Gastrocnemius medialis (tissue), 4 donors: ENCODE measurements at places on chromosomes 16 and 17.

DNA sequence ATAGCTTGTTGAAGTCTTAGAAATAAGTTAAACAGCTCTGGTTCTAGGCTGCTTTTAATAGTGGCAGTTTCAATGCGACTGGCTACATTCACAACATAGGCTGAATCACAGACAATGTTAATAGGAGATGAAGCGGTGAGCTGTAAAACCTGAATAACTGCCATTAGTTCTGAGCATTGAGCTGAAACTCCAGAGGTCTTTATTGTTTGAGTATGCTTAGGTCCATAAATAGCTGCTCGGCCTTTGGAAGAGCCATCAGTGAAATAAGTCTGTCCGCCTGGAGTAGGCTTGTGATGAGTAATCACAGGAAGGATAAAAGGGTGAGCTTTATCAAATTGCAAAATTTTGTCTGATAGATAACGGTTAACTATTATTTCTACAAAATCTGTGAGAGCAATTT, 9.4 kb upstream of the ZNF689 start:
- H3K36me3 ChIP-seq: no peaks in the 10 kb centered on the region
- H3K4me3 ChIP-seq: no peak overlapping the region
- H3K27ac ChIP-seq: peak overlapping the region; percentile 59
- no peak for DNase-seq

GRCh38 chr16:63289834-63290460, 1253.7 kb upstream of the CDH8 start:
- no peaks in the 10 kb centered on the region for H3K36me3 ChIP-seq
- no peaks in the 10 kb centered on the region for H3K27me3 ChIP-seq
- no peak overlapping the region for H3K27ac ChIP-seq
- no peak overlapping the region for H3K4me3 ChIP-seq
- no peak for DNase-seq
- H3K4me1 ChIP-seq: no peaks in the 10 kb centered on the region

DNA sequence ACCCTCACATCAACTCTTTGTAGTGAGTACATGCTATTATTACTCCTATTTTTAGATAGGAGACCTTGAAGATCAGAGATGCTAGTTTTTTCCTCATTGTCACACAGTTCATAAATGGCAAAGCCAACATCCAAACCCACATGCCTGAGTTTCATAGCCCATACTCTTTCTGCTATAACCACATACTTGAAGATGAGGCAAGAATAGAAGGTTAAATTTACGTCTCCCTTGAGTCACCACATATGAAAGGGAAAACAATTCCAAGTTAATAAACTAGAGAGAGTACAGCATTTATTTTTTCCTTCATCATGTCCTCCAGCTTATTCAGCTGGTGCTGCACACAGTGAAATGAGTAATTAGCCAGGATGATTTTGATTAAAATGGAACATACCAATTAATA, 23.7 kb downstream of the NUDT7 start:
- no peak overlapping the region for H3K27ac ChIP-seq
- H3K27me3 ChIP-seq: no peaks in the 10 kb centered on the region
- H3K4me3 ChIP-seq: no peak overlapping the region
- H3K36me3 ChIP-seq: no peaks in the 10 kb centered on the region

DNA sequence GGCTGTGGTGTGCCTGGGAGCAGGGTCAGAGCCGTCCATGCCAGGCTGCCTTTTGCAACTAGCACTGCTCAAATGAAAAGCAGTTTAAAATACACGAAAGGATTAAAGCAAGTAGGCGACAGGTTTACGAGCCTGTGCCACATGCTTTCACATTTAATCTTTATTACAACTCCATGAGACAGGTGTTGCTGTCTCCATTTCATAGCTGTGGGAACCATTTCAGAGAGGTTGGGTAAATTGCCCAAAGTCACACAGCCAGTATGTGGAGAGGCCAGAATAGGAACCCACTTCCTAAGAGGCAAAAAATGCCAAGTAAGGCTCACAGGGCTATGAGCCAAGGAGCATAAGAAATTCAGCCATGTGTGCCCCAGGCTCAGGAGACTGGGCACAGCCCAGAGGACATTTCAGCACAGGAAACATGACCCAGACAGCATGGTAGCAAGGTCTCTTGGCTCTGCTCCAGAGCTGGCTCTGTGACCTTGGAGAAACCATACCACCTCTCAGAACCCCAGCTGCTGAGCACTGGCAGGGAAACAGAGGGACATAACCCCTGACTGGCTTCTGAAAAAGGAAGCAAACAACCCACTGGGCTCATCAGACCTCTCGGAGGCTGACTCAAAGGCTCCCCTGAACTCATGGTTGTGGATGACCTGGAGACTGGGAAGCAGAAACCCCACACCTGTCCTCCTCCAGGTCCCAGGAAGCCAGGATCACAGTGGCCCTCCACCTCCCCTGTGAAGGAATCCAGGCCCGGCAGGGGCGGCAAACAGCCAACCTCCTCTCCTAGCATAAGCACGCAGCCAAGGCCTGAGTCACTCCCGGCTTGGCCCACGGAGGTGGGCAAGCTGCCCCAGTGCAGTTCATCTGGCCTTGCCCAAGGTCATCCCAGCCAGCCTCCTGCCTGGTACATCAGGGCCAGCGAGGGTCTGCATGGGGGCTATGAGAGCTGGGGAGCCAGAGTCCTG, 40.3 kb upstream of the MRPS23 start:
- H3K27me3 ChIP-seq: no peaks in the 10 kb centered on the region
- peaks cover 75% of the 10 kb centered on the region for H3K4me1 ChIP-seq
- DNase-seq: peak; percentile 98

GRCh38 chr16:15990902-15991301, 41.5 kb downstream of the ABCC1 start:
- H3K4me3 ChIP-seq: no peak overlapping the region
- H3K27ac ChIP-seq: no peak overlapping the region
- no peak for DNase-seq
- H3K36me3 ChIP-seq: no peaks in the 10 kb centered on the region
- no peaks in the 10 kb centered on the region for H3K27me3 ChIP-seq
- H3K4me1 ChIP-seq: peaks cover 51% of the 10 kb centered on the region

GRCh38 chr16:15686287-15686686, 36.2 kb downstream of the NDE1 start:
- no peak for DNase-seq
- H3K27ac ChIP-seq: no peak overlapping the region
- H3K4me1 ChIP-seq: peaks cover 8% of the 10 kb centered on the region
- H3K36me3 ChIP-seq: peaks cover 17% of the 10 kb centered on the region
- no peak overlapping the region for H3K4me3 ChIP-seq

DNA sequence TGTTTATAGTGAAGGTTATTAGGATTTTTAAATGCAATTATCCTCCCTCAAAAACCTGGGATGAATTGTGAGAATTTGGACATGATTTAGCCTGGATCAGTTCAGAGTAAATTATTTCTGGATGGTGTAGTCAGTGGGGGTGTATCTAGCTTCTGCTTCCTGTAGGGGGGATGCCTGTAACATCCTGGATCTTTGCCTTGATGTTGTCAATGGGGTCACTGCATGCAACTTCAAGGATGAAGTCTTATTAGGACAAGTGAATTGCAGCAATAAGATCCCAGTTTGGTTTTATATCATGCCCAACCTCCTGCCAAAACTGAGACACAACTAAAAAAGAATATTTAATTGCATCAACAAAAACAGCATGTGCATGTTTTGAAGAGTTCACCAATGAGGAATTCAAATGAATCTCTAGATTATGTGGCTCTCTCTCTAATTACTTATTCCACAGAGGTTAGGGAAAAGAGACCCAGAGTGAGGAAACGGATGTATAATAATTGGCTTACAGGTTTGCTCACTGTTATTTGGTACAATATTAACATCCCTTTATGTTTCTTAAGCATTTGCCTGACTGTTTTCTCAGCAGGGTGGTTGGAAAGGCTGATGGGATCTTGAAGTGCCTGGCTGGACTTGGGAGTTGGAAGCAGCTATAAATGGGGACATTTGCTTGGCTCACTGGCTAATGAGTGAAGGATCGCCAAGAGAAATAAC, 159.8 kb downstream of the HS3ST3B1 start:
- no peak overlapping the region for H3K4me3 ChIP-seq

- no peaks in the 10 kb centered on the region for H3K27me3 ChIP-seq
- DNase-seq: no peak
- H3K27ac ChIP-seq: no peak overlapping the region
- H3K4me1 ChIP-seq: no peaks in the 10 kb centered on the region
Measured at GRCh38 chr17:73594025-73594424, 50.2 kb downstream of the SDK2 start.

GRCh38 chr17:10777890-10778289, 26.0 kb downstream of the TMEM238L start:
- H3K27ac ChIP-seq: no peak overlapping the region
- no peaks in the 10 kb centered on the region for H3K4me1 ChIP-seq
- no peaks in the 10 kb centered on the region for H3K27me3 ChIP-seq
- no peak overlapping the region for H3K4me3 ChIP-seq
- no peaks in the 10 kb centered on the region for H3K36me3 ChIP-seq

DNA sequence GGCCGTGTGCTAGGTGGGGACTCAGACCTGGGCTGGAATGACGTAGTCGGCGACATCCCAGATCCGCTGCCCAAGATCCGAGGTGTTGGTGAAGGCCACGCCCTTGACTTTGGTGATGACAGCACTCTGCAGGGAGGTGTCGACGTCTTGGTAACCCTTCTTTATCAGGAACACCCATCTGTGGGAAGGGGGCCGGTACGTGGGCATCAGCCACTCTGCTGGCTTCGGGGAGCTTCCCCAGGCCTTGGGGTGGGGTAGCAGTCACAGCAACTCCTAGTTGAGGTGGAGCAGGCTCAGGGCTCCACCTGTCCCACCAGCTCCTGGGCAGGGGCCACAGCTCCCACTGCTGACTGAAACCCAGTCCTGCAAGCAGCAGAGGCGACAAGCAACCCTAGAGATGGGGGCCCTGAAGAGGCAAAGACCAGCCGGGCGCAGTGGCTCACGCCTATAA, 4.3 kb downstream of the P2RX5 start:
- H3K4me3 ChIP-seq: no peak overlapping the region
- no peak overlapping the region for H3K27ac ChIP-seq
- DNase-seq: no peak
- peaks cover 12% of the 10 kb centered on the region for H3K4me1 ChIP-seq
- H3K36me3 ChIP-seq: peaks cover 16% of the 10 kb centered on the region
- H3K27me3 ChIP-seq: no peaks in the 10 kb centered on the region

DNA sequence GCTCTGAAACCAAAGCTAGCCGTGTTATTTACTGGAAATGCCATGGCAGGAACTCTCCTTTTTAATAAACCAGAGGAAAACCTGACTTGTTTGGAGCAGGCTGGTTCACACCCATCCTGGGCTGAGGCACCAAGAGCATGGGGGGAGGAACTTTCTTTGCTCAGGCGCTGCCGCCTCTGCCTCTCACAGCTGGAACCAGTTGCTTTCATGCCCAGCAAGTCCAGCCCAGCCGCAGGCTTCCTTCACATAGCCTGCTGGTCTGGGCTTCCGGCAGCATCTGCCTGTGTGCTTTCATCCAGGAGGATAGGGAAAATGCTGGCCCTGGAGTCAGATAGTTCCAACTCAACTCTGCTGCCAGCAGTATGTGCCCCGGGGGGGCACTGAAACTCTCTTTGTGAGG, 88.1 kb upstream of the ASIC2 start:
- H3K27ac ChIP-seq: no peak overlapping the region
- DNase-seq: no peak
- H3K27me3 ChIP-seq: no peaks in the 10 kb centered on the region
- H3K36me3 ChIP-seq: no peaks in the 10 kb centered on the region
- no peak overlapping the region for H3K4me3 ChIP-seq

DNA sequence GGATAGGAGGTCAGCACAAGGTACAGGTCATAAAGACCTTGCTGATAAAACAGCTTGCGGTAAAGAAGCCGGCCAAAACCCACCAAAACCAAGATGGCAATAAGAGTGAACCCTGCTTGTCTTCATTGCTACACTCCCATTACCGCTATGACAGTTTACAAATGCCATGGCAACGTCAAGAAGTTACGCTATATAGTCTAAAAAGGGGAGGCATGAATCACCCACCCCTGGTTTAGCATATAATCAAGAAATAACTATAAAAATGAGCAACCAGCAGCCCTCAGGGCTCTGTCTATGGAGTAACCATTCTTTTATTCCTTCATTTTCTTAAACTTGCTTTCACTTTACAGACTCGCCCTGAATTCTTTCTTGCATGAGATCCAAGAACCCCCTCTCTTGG, 1.0 kb upstream of the HSBP1 start:
- no peaks in the 10 kb centered on the region for H3K36me3 ChIP-seq
- H3K27me3 ChIP-seq: no peaks in the 10 kb centered on the region
- no peak for DNase-seq
- H3K4me3 ChIP-seq: no peak overlapping the region
- no peak overlapping the region for H3K27ac ChIP-seq

DNA sequence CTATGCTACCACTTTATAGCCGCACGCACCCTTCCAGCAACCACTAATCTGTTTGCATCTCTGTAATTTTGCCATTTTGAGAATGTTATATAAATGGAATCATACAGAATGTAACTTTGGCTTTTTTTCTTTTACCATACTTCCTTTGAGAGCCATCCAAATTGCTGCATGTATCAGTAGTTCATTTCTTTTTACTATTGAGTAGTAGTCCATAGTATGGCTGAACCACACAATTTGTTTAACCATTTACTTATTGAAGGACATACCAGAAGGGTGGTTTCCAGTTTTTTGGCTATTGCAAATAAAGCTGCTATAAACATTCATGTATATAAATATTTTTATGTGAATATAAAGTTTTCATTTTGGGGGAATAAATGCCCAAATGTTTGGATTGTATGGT, 8.8 kb downstream of the TENT4B start:
- no peak overlapping the region for H3K4me3 ChIP-seq
- no peak overlapping the region for H3K27ac ChIP-seq
- H3K36me3 ChIP-seq: no peaks in the 10 kb centered on the region
- H3K4me1 ChIP-seq: peaks cover 48% of the 10 kb centered on the region

GRCh38 chr16:73998707-73999106, 297.9 kb upstream of the PSMD7 start:
- no peak for DNase-seq
- no peak overlapping the region for H3K27ac ChIP-seq
- no peaks in the 10 kb centered on the region for H3K4me1 ChIP-seq
- H3K4me3 ChIP-seq: no peak overlapping the region
- H3K27me3 ChIP-seq: no peaks in the 10 kb centered on the region

GRCh38 chr16:15934991-15935390, 14.4 kb upstream of the ABCC1 start:
- H3K4me1 ChIP-seq: no peaks in the 10 kb centered on the region
- H3K27ac ChIP-seq: no peak overlapping the region
- H3K27me3 ChIP-seq: no peaks in the 10 kb centered on the region
- H3K36me3 ChIP-seq: no peaks in the 10 kb centered on the region
- DNase-seq: no peak

GRCh38 chr16:66057057-66057456, 309.4 kb upstream of the CDH5 start:
- no peak overlapping the region for H3K4me3 ChIP-seq
- H3K27ac ChIP-seq: no peak overlapping the region
- H3K4me1 ChIP-seq: no peaks in the 10 kb centered on the region
- H3K36me3 ChIP-seq: no peaks in the 10 kb centered on the region

DNA sequence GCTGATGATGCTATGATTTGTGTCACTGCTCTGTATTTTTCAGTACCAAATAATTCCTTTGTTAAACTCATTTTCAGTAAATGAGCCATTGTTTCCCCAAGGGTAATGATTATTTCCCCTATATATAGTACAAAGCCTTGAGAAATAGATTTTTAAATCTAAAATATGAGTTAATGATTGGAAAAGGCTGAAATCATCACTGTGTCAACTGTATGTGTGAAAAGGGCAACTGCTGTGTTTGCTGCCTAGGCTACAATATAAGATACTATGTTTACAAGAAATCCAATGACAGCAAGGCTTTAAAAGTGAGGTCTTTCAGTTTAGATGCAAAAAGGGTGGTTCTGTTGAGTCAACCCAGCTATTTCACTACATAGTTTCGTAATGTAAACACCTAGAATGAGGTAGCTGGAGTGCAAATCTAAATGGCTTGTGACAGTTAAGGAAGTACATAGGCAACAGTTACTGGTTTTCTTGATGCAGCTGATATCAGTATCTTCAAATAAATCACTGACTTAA, 15.3 kb downstream of the NLK start:
- no peaks in the 10 kb centered on the region for H3K4me1 ChIP-seq
- no peaks in the 10 kb centered on the region for H3K36me3 ChIP-seq
- H3K27ac ChIP-seq: no peak overlapping the region
- H3K27me3 ChIP-seq: no peaks in the 10 kb centered on the region
- H3K4me3 ChIP-seq: no peak overlapping the region
- DNase-seq: no peak
